Articular chondrocyte of knee joint (primary cell): ENCODE measurements at places on chromosomes 11 and 22. TPM values are rescaled to one million over a fixed set of nuclear protein-coding genes. Genes with fewer than 3 reads are reported as not detected.

Gene MS4A4A
- not detected in 2 replicates for total RNA-seq

Gene TENM4
- total RNA-seq = 0.13 and 3.7 TPM in 2 replicates

Gene RASSF10
- not detected in 2 replicates for total RNA-seq

Gene OR8G5
- total RNA-seq = not detected in 2 replicates

Gene SF1
- 110 and 117 TPM in 2 replicates for total RNA-seq

Gene IFITM1
- 44.9 and 51.7 TPM in 2 replicates for total RNA-seq
